ENCODE measurements at places on chromosomes 11 and 22.

DNA sequence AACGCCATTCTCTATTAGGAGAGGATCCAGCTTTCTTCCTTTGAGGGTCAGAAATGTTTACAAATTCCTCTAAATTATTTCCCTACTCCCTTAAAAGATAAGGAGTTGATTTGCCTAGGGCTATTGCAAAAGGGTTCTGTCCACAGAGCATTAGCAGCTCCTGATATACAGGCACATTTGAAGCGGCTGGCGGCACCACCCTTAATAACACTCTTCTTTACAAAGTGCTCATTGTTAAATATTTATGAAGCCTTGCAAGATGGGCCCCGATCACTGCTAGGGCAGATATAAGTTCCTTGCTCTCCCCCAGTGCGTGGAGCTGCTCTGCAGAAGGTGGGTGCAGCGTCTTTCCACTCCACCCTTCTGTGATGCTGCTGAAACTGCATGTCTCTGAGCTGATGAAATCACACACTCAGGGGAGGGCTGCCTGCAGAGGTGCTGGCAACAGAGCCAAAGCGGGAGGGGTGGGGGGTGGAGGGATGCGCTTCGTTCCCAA, 116.7 kb upstream of the NTM start:
- DNase-seq, result no peak

DNA sequence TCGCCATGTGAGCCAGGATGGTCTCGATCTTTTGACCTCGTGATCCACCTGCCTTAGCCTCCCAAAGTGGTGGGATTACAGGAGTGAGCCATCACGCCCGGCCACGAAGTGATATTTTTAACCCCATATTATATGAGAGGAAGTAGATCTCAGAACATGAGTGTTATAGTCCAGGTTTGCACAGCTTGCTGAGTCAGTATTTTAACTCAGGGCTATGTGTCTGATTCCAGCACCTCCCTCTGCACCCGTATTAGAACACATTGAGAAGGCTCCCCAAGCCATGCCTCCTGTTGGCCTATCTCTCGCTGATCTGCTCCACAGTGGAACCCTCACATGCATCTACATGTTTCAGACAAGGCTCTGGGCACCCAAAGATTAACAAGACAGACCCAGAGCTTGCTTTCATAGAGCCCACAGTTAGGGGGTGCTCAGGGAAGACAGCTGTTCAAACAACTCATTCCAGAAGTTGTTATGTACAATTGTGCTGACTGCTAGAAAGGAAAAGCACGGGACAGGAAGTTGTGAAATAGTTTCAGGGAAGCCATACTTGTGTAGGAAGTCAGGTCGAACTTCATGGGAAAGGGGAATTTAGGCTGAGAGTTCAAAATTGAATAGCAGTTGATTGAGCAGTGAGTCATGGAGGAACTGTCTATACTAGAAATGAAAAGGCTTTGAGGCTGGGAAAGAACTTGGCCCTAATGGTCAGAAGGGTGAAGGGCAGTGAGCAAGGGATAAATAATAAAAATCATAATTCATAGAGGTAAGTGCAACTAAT, 49.3 kb upstream of the CLPB start:
- DNase-seq, result no peak

- no peak for DNase-seq
These were observed 45.6 kb downstream of the OR2AT4 start for GRCh38 chr11:75051043-75051442.

GRCh38 chr11:124172101-124172500, 11.0 kb upstream of the OR10D3 start:
- no peak for DNase-seq

DNA sequence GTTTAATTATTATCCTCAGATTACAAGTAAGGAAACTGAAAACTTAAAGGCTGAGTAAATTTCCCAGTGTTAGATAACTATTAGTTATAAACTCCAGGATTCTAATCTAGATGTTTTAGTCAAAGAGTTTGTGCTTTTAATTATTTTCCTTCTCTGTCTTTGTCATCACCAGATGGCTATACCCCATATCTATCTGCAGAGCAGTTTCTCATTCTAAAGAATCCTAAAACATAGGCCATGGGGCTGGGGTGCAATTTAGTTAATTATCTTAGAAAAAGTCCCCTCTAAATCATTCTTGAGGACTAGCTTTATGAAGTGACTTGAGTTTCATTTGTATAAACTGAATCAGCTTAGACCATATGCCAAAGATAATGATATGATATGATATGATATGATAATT, 556.3 kb upstream of the ANO5 start:
- DNase-seq, result no peak

DNA sequence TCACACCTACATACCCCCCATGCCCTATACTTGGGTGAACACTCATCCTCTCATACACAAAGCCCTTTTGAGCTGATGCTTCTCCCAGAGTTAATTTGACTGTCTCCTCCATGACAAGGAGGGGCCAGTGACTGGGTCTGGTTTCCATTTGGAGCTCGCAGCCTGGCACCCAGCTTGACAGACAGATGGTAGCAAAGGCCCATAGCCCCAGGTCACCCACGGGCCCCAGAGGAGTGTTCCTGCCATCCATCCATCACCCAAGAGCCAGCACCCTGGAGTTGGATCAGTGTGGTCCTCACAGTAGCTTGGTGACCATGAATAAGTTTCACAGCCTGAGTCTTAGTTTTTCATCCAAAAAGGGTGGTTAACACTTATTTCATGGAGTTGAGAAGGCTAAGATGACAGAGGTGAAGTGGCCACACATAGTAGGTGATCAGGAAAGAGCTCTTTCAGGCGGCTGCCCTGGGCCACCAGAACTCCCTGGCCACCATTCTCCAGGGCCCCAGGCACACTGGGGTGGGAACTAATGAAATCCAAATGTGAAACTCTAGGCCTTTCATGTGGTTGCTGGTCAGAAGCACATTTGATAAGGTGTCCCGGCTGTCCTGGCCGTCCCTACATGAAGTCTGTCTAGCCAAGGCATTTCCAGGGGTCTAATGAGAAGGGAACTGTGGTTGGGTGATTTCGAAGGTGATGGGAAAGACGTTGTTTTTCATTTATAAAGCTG, 42.4 kb downstream of the LIF start:
- no peak for DNase-seq

- no peak for DNase-seq
These were observed 1005.0 kb downstream of the TBC1D22A start for GRCh38 chr22:47767403-47767802.

GRCh38 chr11:36452961-36453360, 57.1 kb downstream of the TRAF6 start:
- DNase-seq, result no peak

DNA sequence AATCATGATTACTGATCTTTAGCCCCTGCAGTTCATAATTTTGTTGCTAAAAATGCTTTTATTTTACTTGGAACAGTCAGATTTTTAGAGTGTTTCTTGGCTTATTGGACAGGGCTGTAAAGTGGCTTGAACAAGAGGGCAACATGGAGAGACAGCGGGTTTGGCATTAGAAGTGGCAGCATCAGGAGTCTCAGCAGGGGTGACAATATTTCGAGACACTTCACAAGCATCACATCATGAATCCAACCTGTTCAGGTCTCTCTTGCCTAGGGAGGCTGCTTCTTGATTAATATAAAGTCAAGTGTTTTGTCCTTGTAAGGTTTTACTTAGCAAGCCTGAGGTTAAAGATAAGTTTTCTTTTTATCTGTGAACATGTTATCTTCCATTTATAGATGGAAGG, 2249.5 kb downstream of the LRRC4C start:
- no peak for DNase-seq

GRCh38 chr11:67136156-67136555, 17.1 kb downstream of the KDM2A start:
- DNase-seq, result no peak

DNA sequence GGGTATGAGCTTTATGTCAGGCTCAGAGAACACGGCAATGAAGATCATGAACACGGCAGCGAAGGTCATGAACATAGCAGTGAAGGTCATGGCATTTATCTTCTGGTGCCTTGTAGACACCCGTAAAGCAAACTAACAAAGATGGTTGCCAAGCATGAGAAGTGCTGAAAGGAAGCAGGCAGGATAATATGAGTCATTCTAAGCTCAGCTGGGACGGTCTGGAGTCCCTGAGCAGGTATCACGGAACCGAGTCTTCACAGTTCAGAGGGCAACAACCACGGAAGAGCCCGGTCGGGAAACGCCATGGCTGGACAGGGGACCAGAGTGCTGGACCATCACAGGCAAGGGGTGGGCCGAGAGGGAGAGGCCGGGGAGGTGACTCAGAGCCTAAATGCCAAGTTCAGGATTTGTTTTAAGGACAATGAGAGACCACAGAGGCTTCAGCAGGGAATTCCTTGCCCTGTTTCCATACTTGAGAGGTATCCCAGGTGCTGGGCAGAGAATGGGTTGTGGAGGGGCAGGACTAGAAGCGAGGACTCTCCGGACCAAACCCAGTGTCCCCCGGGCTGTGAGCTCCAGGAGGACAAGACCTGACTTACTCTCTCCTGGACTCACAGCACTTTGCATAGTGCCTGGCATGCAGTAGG, 13.1 kb upstream of the MS4A10 start:
- no peak for DNase-seq

DNA sequence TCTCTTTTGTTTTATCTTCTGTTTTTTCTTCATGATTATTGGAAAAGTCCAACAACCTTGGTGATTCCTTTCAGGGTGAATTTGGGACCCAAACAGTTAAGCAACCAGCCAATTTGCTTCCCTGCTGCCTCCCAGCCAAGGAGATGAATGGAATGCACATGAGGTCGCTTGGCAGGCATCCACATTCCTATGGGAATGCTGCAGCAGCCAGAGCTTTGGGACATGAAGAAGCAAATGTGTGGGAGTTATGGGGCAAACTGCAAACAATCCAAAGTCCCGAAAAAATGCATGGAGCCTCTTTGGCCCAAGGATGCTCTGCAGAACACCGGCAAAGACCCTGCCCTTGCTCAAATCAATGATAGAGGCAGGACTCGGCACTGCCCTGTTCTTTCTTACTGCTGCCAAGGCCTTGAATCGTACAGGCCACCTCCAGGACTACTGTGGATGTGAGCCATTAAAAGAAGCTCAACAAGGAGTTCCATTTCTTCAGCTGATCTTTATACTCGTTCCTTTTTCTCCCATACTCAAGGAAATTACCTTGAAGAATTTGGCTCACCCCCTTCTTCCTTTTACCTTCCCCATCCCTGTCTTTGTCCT, 117.3 kb upstream of the TEAD1 start:
- peak; percentile 71 for DNase-seq

- DNase-seq, result peak; percentile 97
These were observed 61.4 kb upstream of the BMAL1 start for GRCh38 chr11:13216019-13216710.

GRCh38 chr11:134585666-134586610, 173.9 kb upstream of the B3GAT1 start:
- no peak for DNase-seq

DNA sequence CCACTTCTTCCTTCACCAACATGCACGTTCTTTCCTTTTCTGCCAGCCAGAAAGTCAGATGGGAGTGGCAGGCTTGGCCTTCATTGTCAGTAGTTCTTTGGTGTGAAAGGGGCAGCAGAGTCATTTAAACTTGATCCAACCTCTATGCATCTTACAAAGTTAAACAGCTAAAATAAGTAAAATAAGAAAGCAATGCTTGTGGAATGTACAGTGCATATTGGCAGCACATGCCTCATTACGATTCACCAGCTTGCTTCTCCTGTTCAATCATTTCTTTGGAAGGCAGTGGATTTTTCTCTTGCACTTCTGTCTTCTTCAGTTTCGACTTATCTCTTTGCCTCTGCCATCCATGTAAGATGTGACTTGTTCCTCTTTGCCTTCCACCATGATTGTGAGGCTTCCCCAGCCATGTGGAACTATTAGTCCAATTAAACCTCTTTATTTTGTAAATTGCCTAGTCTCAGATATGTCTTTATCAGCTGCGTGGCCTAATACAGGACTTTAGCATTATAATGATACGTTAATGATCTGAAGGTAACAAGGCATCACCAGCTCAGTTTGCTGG, 14.8 kb downstream of the LGALS12 start:
- no peak for DNase-seq

- no peak for DNase-seq
These were observed 144.0 kb downstream of the GRIK4 start for GRCh38 chr11:120655589-120655988.

- no peak for DNase-seq
These were observed 235.2 kb upstream of the B3GAT1 start for GRCh38 chr11:134647066-134647743.

GRCh38 chr22:47693606-47694005, 931.2 kb downstream of the TBC1D22A start:
- no peak for DNase-seq

DNA sequence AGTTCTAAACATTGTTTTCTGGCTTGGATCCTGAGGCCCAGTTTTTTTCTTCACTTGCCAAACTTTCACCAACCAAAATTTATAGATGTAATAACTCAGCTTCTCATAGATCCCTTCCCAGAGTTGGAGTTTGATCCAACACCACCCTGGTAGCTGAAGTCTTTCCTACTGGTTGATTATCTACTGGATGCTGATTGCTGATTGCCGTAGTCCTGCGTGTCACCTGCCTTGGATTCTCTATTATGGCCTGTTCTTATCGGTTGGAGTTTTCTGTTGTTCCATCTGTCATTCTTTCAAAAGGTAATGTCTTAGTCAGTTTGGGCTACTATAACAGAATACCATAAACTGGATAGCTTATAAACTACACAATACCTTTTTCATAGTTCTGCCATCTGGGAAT, 17.3 kb upstream of the OR6X1 start:
- no peak for DNase-seq

DNA sequence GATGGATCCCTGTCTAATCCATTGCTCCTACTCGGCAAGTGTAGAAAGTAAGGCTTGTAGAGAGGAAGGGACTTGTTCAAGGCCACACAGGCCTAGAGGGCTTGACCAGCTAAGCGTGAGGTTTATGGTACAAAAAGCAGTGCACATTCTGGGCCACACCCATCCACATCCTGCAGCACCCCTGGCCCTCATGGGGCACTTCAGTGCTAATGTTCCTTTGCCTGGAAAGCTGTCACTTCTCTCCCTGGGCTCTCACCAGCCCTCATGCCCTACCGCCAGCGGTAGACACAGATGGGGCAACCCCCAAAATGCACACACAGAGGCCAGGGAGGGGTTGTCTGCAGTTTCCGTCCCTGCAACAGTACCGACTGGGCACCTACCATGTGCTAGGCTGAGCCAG, 7.1 kb upstream of the MGAT3 start:
- DNase-seq, result no peak

DNA sequence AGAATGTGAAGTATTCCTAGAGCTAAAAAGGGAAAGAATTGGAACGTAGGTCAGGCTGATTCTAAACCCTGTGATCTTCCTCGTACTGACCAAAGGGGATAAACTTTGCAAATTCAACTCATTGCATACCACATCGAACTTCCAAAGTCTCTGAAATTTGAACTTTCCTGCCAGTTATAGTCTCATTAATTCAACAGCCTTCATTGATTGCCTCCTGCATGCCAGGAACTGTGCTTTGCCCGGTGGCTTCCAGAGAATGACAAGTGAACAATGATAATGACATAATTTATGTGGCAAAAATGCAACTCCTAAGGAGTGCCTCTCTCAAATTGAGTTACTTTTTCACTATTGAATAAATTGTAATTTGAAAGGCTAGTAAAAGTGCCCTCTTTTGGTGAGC, 107.7 kb upstream of the LDLRAD3 start:
- no peak for DNase-seq

- DNase-seq, result no peak
These were observed 2.3 kb downstream of the GAB2 start for GRCh38 chr11:78415338-78415737.

GRCh38 chr11:19818619-19819018, 106.0 kb downstream of the NAV2 start:
- DNase-seq, result no peak

GRCh38 chr22:40874016-40874415, 12.1 kb upstream of the DNAJB7 start:
- DNase-seq, result no peak
